ENCODE measurements at places on chromosomes 5 and 9.
A peak's percentile ranks its signal among the peaks of the same experiment; 100 is the strongest.

DNA sequence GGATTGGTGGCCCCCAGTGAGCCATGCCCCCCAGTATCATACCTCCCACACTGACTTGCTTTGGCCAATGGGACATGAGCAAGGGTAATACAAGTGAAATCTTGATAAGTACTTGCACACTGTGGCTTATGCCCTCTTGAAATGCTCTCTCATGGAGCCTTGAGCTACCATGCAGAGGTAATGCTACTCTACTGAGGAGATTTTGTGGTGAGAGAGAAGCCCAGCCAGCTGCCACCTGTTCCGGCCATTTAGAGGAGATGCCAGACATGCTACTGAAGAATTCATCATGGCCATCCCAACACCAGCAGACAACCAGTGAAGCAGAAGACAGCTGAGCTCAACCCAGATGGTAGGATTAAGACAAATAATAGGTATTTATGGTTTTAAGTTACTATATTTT lies 299.5 kb downstream of the MEF2C start:
- DNase-seq = no peak

- no peak for DNase-seq
Measured at GRCh38 chr9:32326146-32326545, 58.3 kb upstream of the ACO1 start.

DNA sequence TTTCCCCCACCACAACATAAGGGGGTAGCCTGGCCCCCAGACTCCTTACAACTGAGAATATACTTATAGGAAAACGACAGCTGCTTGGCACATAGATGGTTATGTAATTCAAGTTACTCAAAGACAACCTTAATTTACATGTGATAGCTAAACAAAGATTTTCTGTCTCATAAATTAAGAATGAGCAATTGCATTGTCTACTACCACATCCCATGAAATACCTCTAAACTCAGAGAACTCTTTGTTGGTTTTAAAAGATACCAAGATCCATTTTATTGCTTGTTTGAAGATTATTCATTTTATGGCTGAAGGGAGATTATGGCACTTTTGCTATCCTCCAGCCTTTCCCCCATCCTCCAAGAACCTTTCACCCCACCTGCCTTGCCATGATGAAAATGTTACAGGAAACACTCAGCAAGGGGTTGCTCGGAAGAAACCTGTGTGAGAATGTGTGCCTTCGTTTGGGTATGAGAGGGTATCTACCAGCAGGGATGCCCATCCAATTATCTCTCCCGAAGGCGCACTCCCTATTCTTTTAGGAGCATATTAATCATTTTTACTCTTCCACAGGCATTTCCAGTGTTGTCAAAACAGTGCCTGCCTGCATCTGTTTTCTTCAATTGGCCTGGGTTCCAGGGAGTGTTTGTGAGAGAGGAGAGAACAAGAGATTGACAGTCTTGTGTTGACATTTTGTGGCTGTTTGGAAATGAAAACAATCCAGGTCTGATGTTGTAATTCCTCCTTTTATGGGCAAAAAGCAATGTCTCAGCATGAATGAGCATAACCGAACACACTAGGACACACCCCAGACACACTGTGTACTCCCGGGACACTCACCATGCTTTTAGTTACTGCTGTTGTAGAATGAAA lies 208.0 kb upstream of the ANKRD55 start:
- DNase-seq = no peak

DNA sequence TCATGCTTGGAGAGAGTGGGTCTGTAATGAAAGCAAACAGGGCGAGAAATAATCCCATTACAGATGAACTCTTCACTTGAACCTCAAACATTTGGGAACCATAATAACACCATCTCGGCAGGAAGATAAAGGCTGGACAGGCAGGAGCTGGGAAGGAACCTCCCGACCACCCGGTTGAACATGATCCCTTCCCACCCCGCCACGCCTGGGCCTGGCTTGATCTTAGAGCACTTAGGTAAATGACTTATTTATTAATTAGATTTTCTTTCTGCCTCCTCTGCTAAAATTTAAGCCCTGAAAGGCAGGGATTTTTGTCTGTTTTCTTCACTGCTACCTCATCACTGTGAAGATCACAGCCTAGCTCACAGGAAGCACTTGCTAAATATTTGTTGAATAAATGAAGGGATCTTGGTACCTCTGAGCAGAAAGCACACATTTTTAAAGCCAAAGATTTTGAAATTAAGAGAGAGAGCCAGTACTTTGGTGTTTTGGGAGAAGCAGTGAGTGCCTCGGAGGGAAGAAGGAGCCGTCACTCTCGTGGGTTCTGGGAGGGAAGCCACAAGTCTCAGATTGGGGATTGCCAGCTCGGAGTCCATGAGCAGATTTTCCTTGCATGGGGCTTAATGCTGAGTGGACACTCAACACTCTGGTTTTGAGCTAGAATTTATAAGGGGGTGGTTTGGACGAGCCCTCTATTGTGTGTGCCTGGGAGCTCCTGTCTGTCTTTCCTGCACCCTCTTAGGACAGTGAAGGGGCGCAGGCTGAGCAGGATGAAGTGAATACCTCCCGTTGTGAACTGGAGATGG lies 133.3 kb downstream of the MACROH2A1 start:
- no peak for DNase-seq

GRCh38 chr5:165135565-165135964 lies 1630.1 kb downstream of the MAT2B start:
- DNase-seq = no peak

DNA sequence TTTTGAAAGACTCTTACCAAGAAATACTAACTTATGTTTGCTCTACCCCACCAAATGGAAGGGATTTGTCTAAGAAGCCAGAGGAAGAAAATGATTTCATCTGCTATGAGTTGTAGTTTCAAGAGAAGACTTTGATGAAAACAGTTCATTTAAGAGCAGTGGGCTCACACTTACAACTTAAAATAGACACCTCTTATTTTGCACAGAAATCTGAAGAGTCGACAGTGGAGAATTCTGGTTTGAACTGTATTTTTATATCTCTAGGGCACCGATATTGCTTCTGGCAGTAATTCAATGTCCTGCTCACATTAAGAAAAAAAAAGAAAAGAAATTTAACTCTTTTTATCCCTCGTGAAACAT lies 1.9 kb upstream of the DAB2 start:
- DNase-seq = no peak

- DNase-seq = no peak
Measured at GRCh38 chr9:71519098-71519696, 249.1 kb downstream of the CEMIP2 start.

DNA sequence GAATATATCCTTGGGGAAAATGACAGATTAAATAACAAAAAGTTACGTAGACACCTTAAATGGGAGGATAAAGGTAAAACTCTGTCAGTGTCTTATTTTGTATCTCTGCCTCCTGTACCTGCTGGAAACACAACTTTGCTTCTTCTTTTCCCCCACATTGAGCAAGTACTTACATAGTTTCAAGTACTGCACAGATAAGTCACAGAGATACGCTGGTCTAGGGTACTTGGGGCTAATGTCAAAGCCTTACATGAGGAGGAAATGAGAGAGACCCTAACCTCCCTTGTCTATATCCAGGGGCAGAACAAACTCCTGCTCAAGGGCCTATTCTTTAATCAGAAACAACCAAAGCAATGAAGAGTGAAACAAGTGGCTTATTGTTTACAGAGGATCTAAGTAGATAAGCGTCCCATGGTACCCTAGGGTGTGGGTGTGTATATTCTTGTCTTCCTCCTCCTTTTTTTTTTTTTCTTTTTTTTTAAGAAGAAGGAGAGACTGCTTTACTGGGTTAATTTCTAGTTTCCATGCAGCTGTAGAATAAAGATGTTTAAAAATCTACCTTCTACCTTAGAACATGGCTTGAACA lies 43.1 kb downstream of the ELL2 start:
- DNase-seq = no peak

GRCh38 chr9:4463824-4464223 lies 26.4 kb upstream of the SLC1A1 start:
- no peak for DNase-seq

DNA sequence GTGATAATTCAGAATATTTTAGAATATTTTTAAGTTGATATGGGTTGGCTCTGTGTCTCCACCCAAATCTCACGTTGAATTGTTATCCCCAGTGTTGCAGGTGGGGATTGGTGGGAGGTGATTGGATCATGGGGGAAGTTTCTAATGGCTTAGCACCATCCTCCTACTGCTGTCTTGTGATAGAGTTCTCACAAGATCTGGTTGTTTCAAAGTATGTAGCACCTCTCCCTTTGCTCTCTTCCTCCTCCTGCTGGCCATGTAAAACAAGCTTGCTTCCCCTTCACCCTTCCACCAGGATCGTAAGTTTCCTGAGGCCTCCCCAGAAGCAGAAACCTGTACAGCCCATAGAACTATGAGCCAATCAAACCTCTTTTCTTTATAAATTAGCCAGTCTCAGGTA lies 214.6 kb upstream of the C9orf72 start:
- DNase-seq = no peak

DNA sequence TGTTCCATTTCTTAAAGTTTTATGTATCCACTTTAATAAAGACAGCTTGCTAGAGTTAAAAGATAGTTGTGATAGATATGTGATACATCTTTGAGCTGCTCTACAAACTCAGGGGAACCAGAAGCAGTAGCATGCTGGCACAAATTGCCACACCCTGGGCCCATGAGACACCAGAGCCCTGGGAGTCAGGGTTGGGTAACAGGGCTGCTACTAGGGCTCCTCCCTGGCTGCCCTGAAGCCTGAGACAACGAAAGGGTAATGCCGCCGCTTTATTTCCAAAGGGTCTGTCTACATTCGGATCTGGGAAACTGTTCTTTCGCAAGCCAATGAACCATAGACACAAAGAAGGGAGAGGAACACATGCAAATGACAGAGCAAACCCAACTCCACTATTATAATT lies 29.2 kb downstream of the PTPN3 start:
- DNase-seq = no peak

- peak; percentile 74 for DNase-seq
Measured at GRCh38 chr9:4666042-4666699, at the start of gene SPATA6L. Gene SPATA6L, minus strand, starts transcription at chr9:4666480. Its CDS starts 230 bp downstream, at chr9:4666250.

- DNase-seq = no peak
Measured at GRCh38 chr5:58751222-58751837, 168.5 kb downstream of the RAB3C start.

DNA sequence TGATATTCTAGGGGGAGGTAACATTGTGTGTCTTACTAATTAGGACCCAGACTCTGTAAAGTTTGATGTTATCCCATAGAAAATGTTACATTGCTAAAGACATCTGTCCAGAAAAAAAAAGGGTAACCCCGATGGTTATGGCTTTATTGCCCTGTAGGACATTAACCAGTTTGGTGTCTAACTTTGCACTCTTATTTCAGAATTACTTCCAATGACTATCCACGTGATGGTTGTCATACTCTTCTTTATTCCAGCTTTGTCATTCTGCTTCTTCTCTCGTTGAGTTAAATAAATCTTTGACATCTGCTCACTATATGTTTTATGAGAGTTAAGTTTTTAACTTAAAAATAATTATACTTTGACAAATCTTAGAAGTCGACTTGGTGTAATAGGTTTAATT lies 180.4 kb upstream of the ANKRD55 start:
- no peak for DNase-seq

GRCh38 chr9:70010015-70010414 lies 33.6 kb upstream of the MAMDC2 start:
- DNase-seq = no peak

- no peak for DNase-seq
Measured at GRCh38 chr5:72455476-72455875, 51.7 kb downstream of the ZNF366 start.

- DNase-seq = peak; percentile 27
Measured at GRCh38 chr9:19232823-19233194, 2.3 kb downstream of the DENND4C start.

- DNase-seq = no peak
Measured at GRCh38 chr9:120526534-120526933, 53.4 kb downstream of the CDK5RAP2 start.

GRCh38 chr5:172373680-172374079 lies 80.6 kb downstream of the SH3PXD2B start:
- no peak for DNase-seq

DNA sequence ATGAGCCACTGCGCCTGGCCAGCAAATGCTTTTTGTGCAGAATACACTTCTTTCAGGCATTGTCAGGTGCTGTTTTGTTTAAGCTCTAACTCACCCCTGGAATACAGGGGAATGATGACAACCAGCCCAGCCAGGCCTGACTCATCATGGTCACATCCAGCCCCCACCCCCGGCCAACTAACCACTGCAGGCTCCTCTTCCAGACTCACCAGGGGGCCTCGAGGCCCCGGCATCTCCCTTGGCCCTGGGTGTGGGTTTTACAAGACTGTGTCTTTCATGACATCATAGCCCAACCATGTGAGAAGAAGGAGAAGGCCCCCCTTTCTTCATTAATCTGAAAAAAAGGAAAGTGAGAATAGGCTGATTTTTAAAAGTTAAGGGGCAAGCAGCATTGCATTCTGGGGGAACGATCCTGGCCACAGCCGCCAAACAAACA lies 35.5 kb downstream of the OLFML2A start:
- DNase-seq = peak; percentile 17

All from cerebellar cortex (tissue), 1 donor.